Karpas-422 (cell line): ENCODE measurements at places on chromosomes 4 and X. TPM values are rescaled to one million over a fixed set of nuclear protein-coding genes. Genes with fewer than 3 reads are reported as not detected.

The COL4A5 gene
- total RNA-seq = not detected in 2 replicates

DNA sequence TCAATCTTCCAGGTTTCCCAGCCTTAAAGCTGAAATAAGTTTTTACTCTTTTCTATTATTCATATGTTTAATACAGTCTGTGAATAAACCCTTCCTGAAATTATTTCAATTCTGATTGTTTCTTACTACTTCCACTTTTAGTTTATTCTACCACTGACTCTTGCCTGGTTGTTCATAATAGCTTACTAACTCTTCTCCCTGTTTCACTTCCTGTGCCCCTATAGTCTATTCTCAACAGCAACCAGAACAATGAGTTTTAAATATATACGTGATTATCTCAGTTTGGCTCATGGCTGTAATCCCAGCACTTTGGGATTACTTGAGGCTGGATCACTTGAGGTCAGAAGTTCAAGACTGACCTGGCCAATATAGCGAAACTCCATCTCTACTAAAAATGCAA, 408.0 kb upstream of the SPOCK3 start:
- DNase-seq = no peak

- DNase-seq = no peak
Measured at GRCh38 chr4:5635826-5636195, 72.5 kb downstream of the EVC2 start.

The ZFYVE28 gene
- 2.0 TPM in 2 replicates for total RNA-seq

DNA sequence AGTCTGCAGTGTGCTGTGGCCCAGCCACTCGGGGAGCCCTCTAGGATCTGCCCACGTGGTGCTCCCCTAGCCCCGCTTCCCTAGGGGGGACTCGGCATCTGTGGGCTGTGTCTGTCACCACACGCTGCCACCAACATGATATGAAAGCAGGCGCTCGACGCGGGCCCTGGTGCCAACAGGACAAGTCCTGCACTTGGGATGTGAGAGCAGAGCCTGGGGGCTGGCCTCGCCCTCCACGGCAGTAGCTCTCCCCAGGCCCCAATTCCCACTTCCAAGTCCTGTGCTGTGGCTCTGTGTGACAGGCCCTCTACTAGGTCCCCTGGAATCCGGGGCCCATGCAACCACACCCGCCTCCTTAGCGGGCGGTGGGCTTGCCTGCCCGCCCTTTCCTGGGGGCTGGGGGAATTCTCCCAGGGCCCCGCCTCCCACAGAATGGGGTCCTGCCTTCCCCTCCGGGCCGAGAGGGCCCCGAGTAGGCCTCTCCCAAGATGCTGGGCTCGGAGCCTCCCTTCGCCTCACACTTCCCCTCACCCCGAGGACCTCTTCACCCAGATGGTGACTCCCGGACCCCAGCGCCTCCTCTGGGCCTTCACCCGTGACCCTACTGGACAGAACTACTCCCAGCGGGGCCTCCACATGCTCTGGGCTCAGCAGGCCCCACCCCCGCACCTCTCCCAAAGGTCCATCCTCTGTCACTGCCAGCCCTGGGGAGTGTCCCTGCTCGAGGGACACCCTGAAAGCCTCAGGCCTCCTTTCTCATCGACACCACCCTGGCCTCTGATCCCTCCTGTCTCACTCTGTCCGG, 11.2 kb downstream of the LRPAP1 start:
- no peak for DNase-seq

GRCh38 chrX:88425739-88426138, 321.3 kb upstream of the CPXCR1 start:
- DNase-seq = peak; percentile 64

The CSAG1 gene
- not detected in 2 replicates for total RNA-seq

DNA sequence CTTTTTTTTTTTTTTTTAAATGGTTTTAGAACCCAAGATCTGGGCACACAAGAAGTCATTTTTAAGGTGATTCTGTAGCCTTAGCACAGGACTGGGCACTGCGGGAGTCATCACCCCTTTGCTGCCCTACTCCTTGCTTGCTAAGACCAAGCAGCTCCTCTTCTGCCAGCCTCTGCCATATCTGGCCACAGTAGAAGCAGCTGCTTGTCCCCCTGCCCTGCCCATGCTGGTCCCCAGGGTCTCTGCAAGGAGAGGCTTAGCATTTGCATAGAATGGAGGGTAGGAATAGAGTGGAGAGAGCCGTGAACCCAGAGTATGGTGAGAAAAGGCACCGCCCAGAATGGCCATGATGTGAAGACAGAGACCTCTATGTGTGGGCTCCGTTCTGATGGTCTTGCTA, 109.3 kb downstream of the ADRA2C start:
- DNase-seq = no peak

GRCh38 chrX:16445166-16445752, 204.7 kb upstream of the S100G start:
- DNase-seq = peak; percentile 81

DNA sequence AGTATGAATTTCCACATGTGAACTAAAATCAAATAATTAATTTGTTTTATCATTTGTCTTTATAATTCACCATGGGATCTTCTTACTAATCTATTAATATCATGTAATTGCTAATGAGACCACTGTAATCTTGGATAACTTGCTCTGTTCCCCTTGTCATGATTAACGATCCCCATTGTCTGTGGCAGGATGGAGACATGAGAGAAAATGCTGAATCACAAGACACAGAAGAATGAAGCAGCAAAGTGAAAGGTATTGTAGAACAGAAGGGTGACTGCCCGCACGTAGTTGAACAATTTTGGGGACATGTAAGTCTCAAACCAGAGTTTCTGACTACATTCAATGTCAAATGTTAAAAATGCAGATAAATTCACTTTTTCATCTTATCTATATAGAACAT, 135.2 kb downstream of the EPHA5 start:
- DNase-seq = no peak

- peak; percentile 84 for DNase-seq
Measured at GRCh38 chr4:68375667-68376559, 26.0 kb upstream of the YTHDC1 start.

DNA sequence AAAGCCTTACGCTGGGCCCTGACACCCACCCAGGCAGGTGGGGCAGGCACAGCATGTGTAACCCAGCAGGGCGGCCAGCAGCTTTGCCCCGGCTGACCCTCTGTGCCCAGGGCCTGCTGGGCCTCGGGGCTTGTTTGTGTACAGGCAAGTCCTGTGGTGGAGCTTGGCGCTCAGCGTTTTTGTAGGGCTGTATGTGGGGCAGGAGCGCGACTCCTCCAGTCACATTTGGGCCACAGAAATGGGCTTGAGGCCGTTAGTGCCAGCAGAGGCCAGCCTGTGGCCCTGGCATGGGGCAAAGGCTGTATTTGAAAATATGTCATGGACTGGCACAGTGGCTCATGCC, 14.7 kb upstream of the HGFAC start:
- no peak for DNase-seq

The FBXL5 gene
- 35.6 and 78.2 TPM in 2 replicates for total RNA-seq

DNA sequence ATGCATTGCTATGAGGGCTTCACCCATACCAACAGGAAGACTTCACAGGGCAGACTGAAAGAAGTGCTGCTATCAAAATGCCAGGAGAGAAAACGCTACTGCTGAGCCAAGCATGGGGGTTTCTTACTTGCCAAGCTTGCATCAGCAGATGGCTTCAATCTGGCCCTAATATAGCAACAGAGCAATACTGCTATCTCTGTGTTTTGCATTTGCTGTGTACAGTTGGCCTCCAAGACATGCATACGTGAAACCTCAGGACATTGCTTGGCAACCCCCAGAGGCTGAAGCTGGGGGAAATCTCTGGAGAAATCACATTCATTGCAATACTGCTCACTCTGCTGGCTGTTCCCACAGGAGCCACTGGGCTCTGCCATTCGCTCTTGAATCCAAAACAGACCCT, 127.2 kb upstream of the GPC4 start:
- DNase-seq = no peak

- no peak for DNase-seq
Measured at GRCh38 chr4:142434519-142435224, 411.4 kb downstream of the INPP4B start.
